ENCODE measurements at places on chromosomes 3 and 15.

GRCh38 chr15:84967380-84967779 is 14.3 kb upstream of the PDE8A start:
- DNase-seq, result no peak

DNA sequence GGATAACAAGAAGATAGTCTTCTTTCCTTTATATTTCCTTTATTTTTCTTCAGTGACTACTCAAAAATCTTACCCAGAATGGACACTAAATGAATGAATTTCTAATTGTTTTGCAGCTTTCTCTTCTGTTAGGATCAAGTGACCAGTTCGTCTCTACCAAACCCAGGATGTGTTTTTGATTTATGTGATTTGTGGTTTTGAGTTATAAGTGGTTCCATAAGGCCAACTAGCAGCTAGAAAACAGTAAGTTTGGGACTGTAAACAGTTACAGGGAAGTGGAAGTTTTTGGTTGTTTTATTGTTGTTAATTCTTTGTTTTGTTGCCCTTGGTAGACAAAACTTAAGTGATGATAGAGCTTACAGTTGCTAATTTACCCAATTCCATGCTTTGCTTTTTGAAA is 456.5 kb downstream of the IL5RA start:
- peak; percentile 6 for DNase-seq

GRCh38 chr3:177602601-177603147 is 405.4 kb upstream of the TBL1XR1 start:
- DNase-seq, result no peak

GRCh38 chr3:23294770-23295387 is 91.8 kb downstream of the UBE2E2 start:
- no peak for DNase-seq

- DNase-seq, result peak; percentile 86
Measured at GRCh38 chr3:191963182-191963581, 502.2 kb downstream of the PYDC2 start.

DNA sequence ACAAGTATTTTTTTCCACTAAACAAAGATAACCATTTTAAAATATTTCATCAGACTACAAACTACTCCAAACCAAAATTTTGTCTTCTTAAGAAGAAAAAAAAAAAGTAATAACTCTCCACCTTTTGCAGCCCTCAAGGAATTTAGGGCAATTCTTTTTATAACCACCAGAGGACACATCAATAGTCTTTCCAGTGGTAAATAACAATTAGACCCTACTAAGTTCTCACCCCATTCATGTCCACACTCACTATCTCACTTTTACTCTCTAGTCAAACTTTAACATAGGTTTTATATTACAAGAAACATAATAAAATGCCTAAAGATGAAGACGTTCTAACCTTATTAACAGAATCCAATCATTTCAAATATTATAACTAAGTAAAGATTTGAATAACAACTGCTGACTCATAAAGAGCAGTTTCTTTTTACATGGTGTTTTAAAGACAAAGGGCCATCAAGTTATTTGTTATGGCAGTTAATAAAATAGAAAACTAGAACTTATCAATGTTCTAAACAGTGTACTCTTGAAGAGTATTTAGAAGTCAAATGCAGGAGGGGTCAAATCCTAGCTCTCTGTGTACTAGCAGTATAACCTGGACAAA is 33.0 kb downstream of the CCDC39 start:
- DNase-seq, result no peak

- peak; percentile 3 for DNase-seq
Measured at GRCh38 chr3:79598594-79598993, 169.2 kb downstream of the ROBO1 start.

GRCh38 chr15:62094388-62094787 is 27.6 kb downstream of the C2CD4A start:
- no peak for DNase-seq

- DNase-seq, result no peak
Measured at GRCh38 chr3:129263161-129263910, 13.9 kb downstream of the COPG1 start.

DNA sequence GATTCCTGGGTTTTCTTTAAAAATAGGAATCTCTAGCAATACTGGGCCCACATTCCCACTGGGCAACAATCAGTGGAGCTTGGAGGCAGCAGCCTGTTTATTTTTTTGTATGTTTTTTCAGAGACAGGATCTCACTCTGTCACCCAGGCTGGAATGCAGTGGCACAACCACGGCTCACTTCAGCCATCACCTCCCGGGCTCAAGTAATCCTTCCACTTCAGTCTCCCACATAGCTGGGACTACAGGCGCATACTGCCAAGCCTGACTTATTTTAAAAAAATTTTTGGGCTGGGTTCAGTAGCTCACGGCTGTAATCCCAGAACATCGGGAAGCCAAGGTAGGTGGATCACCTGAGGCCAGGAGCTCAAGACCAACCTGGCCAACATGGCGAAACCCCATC is 29.1 kb upstream of the GNB5 start:
- DNase-seq, result no peak
